ENCODE measurements at places on chromosomes 6 and 20. TPM values are rescaled to one million over a fixed set of nuclear protein-coding genes. Genes with fewer than 3 reads are reported as not detected.

The CST9L gene
- total RNA-seq, result not detected

The ENPP1 gene
- total RNA-seq, result 7.1 TPM

The TMEM170B gene
- 1.5 TPM for total RNA-seq

The PTPRT gene
- 0.25 TPM for total RNA-seq

The NRSN1 gene
- not detected for total RNA-seq

The SLC2A4RG gene
- 65.6 TPM for total RNA-seq

The ZSWIM3 gene
- 4.7 TPM for total RNA-seq

The MAS1 gene
- not detected for total RNA-seq

The PNPLA1 gene
- not detected for total RNA-seq

The SSTR4 gene
- total RNA-seq, result not detected

The COL10A1 gene
- total RNA-seq, result not detected

The TAAR5 gene
- not detected for total RNA-seq

The COL11A2 gene
- total RNA-seq, result 1.3 TPM

The CFAP61 gene
- not detected for total RNA-seq

The SHLD1 gene
- total RNA-seq, result 2.9 TPM

The TRAPPC3L gene
- total RNA-seq, result not detected

The HLA-B gene
- total RNA-seq, result 2,082 TPM

GRCh38 chr20:51650685-51651134 is 108.2 kb upstream of the NFATC2 start:
- DNase-seq, result peak; percentile 57

DNA sequence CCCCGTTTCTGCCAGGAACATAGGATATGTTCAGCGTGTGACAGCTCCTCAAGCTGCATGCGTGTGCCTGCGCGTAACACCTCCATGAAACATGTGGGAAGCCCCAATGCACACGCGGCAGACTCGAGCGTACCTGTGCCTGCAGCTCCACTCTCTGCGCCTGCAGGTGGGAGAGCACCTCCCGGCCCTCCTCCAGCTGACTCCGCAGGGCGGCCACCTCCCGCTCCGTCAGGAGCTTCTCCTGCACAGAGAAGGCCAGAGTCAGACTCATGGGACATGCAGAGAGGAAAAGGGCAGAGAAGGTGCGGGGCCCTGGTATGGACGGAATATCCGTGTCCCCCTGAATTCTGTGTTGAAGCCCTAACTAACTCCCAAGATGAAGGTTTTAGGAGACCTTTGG is 22.4 kb downstream of the BFSP1 start:
- no peak for DNase-seq

DNA sequence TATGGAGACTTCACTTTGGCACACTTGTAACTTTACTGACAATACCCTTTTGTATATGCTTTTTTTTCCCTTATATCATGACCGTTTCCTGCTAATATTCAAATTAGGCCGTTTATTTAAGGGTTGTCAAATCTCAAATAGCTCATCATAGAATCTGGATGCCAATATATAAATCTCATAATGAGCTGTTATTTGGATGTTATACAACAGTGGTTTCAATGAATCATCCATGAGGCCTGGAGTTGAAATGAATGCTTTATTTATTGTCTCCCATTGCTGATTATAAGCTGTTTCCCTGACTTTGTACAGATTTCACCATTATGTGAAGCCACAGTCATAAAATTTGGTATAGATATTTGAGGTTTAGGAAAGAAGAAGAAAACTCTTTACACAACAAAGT is 256.1 kb downstream of the PLCB1 start:
- DNase-seq, result peak; percentile 67

GRCh38 chr6:110484321-110484720 is 7.9 kb upstream of the SLC22A16 start:
- DNase-seq, result no peak

- DNase-seq, result peak; percentile 65
Observed at GRCh38 chr6:84027340-84028181, 6.0 kb upstream of the MRAP2 start.

DNA sequence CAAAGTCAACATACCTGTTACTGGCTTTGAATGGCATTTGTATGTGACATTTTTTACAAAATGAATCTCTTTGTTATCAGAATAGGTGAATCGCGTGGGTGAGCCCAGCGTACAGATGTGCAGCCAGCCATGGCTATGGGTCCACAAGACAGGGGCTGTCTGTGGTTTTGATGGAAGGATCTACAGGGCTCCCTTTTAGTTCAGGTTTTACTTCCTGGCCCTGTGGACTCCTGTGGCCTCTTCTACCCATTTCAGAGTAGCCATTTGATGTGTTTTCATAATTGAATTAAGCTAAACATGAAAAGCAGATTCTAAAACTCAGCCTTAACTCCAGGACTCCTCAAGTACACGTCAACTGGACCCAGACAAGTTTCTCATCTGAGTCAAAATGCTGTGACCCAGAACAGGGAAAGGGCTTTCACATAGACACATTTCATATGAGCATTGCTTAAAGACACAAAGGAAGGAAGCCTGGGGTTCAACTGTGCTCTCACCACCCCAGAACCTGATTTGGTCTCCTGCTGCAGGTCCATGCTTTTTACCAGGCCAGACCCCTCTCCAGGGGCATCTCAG is 105.3 kb upstream of the NAA20 start:
- DNase-seq, result no peak

DNA sequence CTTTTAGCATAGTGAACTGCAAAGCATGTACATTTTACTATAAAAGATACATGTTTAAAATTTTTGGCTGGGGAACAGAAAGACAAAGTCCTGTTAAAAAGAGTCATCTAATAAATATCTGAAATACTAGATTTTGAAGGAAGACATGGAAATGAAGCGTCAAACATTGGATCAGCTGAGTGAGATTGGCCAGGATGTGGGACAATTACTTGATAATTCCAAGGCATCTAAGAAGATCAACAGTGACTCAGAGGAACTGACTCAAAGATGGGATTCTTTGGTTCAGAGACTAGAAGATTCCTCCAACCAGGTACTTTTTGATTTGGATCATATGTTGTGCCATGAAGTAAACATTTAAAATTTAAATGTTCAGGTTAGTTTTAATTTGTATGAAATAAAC is 162.3 kb downstream of the UTRN start:
- peak; percentile 57 for DNase-seq

GRCh38 chr6:113633638-113634037 is 223.5 kb upstream of the MARCKS start:
- DNase-seq, result no peak

DNA sequence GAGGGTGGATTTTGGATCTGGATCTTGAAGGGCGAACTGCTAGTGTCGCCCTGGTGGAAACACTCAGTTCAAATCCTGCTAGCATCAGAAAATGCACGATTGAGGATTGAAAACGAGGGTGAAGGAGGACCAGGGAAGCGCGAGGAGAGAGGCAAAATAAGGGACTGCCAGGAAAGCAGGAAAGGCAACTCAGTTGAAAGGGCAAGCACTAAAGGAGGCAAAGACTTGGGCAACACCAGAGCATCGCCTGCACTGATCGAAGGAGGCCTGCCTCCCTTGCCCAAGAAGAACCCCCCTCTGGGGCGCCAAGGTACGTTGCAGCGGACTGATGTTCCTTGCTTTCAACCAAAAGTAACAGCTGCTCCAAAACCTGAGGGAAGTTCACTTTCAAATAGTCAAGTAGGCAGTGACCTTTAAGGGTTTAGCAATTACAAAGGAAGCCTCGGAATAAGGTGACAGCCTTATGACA is 308 bp upstream of the COL21A1 start:
- DNase-seq, result no peak

- no peak for DNase-seq
Observed at GRCh38 chr20:9467995-9468394, 46.4 kb upstream of the LAMP5 start.

GRCh38 chr6:9025796-9026394 is 590.5 kb upstream of the SLC35B3 start:
- no peak for DNase-seq

GRCh38 chr6:168054765-168055560 is 24.0 kb downstream of the FRMD1 start:
- no peak for DNase-seq

DNA sequence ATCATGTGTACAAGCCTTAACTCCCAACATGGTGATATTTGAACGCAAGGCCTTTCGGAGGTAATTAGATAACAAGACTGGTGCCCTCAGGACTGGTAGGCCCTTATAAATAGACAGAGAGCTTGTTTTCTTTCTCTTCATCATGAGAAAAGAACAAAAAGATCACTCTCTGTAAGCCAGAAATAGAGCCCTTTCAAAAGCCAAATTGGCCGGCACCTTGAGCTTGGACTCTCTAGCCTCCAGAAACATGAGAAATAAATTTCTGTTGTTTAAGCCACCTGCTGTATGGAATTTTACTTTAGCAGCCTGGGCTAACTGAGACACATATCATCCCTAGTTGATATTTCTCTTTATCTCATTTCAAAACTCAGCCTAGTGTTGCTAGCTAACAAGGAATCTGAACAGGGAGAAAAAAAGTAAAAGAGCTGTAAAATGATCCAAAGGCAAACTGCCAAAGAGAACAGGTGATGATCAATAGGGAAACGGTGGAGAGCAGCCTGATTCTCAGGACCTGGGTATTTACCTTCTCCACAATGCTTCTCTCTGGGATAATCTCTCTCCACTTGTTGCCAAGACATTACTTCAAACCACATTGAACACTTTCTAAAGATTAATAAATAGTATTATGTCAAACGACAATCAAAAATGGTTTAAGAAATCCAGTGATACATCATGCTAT is 6.1 kb downstream of the COL21A1 start:
- DNase-seq, result no peak

GRCh38 chr6:136114661-136115060 is 135.4 kb downstream of the MTFR2 start:
- no peak for DNase-seq

DNA sequence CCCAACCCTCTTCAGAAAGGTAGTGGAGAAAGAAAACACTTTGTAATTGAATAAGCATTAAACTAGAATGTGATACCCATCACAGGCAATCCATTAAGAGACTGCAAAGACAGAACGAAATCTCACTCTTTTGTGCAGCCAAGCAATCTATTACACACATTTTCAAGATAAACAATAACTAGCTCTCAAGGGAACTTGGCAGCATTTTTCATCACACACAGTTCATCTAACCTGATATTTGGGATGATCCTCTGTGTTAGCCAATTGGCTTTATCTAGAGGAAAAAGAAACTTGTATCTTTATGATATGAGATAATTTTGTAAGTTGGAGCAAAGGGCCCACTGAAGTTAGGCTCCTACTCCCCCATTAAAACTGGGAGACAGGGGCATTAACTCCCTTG is 1.5 kb upstream of the GZF1 start:
- DNase-seq, result no peak

DNA sequence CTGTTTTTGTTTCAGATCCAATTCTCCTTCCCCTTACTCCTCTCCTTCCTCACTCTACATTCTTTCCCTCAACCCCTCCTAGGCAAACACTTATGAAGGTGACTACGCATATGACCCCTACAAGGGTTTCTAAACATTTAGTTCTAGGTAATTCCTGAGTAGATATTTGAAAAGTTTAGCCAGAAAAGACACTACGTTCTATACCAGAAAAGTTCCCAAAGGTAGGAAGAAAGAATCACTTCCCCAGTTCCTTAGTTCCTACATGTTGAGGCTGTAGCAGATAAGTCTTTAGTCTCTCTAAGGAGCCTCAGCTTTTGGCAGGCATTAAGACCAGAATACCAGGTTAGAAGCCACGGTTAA is 11.6 kb downstream of the POU3F2 start:
- DNase-seq, result no peak

DNA sequence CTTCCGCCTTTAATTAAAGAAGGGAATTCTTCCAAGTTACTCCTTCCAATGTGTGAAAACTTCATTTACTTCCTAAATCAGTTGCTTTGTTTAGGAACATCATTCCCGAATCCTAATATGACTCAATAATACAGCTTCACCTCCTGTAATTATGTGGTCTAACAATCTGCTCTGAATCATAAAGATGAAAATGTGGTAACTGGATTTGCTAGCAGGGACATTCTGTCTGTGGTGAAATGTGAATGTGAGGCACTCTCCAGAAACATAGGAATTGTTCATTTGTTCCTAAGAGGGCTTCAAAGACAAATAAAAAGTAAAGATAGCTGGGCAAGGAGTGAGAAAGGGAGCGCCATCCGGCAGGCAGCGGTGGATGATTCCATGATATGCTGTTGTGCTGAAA is 678.1 kb downstream of the KIF16B start:
- no peak for DNase-seq

- DNase-seq, result no peak
Observed at GRCh38 chr6:84601366-84601765, 163.0 kb downstream of the TBX18 start.

DNA sequence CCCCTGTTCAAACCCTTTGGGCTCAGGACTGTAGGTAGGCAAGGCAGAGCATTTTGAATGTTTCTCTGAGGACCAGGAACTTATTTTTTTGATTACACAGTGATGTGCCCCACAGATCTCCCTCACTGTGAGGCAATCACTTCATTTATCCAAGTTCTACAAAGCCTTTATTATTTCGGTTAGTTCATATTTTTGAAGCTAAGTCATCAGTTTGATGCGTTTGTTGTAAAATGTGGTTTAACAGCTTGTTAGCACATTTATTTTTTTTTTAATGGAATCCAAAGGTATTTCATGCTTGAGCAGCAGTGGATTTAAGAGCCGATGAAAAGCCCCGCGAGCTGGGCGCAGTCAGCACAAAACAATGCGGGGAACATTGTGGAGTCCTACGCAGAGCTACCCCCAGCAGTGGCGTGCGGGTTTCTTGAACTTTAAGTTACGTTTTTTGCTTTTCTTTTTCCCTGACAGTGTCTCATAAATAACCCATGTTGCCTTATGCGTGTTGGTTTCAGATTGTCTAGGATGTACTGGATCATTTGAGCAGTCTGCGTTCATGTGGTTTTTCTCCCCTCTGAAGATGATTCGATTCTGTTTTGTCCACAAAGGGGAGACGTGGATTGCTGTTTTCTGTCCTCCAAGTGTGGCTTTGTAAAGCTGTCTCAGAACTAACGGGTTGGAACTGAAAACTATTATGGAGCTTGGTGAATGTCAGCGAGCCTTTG is 233.6 kb upstream of the BMP2 start:
- peak; percentile 99 for DNase-seq

GRCh38 chr6:132465530-132466485 is 47.1 kb downstream of the STX7 start:
- DNase-seq, result no peak

DNA sequence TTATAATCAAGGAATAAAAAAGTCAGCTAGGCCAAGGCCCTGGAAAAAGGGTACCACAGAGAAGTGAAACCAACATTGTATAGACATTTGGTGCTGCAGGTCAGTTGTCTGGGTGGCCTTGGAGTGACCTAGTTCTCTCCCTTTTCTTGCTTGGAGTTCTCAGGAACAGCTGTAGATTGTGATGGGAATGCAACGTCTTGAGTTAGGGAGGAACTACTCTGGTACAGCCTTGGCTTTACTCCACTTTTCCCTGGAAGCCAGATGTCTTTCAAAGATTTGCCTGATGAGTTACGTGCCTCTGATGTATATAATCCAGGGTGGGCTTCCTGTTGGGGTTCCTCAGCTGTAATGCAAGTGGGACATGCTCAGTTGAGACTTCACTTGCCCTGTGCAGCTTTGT is 694.7 kb downstream of the HTR1B start:
- DNase-seq, result no peak

DNA sequence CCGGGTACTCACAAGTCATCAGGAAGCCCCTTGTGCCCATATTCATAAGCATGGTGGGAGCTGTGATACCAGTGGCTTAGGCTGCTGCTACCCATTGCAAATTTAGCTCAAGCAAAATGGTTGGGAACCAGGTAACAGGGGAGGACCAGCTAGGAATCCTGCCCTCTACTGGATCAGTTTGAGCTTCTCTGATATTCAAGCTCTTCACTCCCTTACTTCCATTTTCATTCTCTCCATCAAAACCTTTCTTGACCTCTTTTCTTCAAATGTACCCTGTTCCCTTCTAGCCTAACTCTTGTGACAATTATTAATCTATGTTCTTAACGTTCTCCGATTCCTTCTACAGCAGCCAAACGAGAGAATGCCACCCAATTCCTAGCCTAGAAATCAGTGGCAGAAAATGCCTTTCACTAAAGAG is 9.7 kb downstream of the NOL7 start:
- no peak for DNase-seq
